Fibroblast of gingiva (primary cell): ENCODE measurements at places on chromosomes 3 and 15.
A peak's percentile ranks its signal among the peaks of the same experiment; 100 is the strongest.

GRCh38 chr3:144662729-144663128, 691.1 kb downstream of the DIPK2A start:
- no peak for DNase-seq

DNA sequence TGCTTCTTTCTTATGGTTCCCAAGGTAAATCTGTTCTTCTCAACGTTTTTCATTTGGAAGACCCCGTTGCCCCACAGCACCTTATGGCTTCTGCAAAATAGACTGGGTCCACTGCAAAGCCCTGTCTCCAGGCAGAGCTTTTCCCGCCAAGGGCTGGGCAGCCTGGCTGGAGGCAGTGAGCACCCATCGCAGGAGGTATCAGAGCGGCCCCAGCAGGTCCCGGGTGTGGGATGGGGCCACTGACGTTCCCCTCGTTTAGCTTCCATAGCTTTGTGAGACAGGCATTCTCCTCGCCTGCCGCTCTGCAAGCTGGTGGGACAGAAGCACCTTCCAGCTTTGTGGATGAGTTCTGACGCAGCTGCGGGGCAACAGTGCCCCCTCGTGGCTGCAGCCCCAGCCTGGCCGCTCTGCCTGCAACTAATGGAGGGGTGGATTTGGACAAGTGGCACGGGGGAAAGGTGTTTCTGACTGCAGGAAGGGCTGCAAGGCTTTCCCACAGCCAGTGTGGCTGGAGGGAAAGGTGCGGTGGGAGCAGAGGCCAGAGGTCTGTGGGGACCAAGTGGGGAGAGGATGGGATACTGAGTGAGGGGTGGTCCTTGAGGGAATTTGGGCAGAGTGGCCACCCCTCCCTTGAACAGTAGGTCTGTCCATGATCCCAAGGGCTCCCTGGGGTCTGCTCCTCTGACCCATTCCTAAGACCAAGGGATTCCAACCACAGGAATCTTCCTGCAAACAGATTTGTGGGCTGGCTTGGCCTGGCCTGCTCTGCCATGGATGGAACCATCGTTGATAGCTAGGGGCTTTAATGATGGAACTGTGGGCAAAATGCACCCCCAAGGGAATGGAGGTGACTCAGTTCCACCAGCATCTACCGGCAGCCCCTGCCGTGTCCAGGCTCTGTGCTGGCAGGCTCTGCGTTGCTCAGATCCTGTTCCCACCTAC, 99.4 kb downstream of the FBLN2 start:
- peak; percentile 69 for DNase-seq

GRCh38 chr3:139157161-139157932, 112.7 kb upstream of the PRR23C start:
- DNase-seq: no peak

DNA sequence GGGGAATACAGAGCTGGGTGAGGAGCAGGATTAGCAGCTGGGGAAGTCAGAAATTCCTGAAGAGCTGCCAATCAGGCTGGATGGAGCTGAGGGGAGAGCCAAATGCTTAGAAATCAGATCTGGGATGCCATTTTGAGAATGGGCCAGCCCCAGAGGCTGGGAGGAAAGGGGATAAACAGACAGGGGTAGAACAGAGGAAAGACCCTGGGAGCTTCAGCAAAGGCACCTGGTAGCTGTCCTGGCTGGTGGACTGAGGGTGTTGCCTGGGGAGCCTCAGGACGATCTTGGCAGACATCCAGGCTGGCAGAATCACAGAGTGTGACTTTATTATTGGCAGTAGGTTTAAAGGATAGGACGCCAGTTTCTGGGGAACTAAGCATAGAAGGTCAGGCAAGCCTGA, 97.8 kb downstream of the SQOR start:
- no peak for DNase-seq

GRCh38 chr3:18008706-18009368, 266.4 kb upstream of the TBC1D5 start:
- no peak for DNase-seq

DNA sequence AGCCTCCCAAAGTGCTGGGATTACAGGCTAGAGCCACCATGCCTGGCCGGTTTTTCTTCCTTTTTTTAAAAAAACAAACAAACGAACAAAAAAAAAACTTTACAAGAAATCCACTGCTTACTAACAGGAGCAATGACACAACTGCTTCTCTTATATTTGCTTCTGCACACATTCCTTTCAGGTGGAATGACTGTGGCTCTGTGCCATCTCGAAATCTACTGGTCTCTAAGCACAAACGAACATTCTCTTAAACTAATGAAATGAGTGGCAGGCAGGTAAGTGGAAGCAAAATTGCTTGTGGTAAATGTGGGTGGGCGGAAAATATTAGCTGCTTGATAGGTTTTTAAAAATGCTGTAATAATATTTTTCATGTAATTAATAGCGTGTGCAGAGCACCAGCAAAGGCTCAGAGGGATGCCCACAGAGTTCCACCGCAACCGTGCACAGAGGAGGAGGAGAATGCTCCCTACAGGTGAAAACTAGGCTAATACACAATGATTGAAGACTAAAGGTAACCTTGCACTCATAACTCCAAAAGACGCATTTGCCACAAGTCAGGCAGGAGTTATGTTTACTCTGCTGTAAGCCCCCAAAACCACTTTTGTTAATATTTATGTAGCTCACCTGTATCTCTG, 77.4 kb downstream of the LSAMP start:
- DNase-seq: no peak

DNA sequence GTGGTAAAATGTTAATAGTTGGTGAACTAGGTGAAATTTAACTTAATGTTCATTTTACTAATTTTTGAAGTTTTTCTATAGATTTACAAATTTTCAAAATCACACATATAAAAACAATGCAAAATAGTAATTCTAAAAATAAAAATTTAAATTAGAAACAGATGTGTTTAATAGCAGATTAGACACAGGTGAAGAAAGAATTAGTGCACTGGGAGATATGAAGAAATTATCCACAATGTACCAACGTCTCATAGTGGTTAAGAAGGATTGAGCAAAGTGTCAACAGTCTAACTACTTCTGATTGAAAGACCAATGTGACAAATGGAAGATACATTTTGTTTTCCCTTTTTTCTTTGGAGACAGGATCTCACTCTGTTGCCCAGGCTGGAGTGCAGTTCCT, 26.5 kb downstream of the SPG11 start:
- DNase-seq: no peak

GRCh38 chr3:116247605-116248004, 197.7 kb downstream of the LSAMP start:
- no peak for DNase-seq

GRCh38 chr3:84772841-84773240, 185.9 kb upstream of the CADM2 start:
- DNase-seq: no peak
